ENCODE measurements at places on chromosomes 12 and 14.

- DNase-seq = peak; percentile 52
Observed at GRCh38 chr14:70642303-70643235, 853 bp downstream of the TTC9 start.

DNA sequence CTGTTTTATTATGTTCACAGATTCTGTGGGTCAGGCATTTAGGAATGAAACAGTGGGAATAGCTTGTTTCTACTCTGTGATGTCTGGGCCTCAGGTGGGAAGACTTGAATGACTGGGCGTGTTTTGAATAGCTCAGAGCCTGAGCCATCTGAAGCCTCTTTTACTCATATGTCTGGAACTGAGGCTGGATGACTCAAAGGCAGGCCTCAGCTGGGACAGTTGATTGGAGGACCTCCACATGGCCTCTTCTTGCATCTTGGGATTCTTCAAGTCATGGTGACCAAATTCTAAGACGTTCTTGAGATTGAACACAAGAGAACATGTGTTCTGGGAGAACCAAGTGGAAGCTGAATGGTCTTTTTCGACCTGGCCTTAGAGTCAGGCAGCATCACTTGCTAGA is 45.8 kb upstream of the TBX3 start:
- DNase-seq = no peak

DNA sequence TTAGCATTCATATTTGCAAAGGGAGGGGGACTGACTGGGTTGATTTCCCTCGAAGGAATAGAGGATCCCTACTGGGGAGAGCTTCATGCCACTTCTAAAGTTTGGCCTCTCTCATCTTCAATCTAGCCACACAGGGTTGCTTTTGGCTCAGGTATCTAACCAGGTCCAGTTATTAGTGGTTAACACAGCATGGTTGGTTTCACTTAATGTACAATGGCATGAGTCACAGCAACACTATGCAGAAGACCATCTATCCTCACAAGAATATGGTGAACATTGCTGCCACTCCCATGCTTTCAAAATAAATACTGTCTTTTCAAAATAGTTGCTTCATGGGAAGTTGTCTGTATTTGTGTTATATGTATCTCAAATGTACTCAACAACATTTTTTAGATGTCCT is 6.6 kb upstream of the RAB3IP start:
- no peak for DNase-seq

DNA sequence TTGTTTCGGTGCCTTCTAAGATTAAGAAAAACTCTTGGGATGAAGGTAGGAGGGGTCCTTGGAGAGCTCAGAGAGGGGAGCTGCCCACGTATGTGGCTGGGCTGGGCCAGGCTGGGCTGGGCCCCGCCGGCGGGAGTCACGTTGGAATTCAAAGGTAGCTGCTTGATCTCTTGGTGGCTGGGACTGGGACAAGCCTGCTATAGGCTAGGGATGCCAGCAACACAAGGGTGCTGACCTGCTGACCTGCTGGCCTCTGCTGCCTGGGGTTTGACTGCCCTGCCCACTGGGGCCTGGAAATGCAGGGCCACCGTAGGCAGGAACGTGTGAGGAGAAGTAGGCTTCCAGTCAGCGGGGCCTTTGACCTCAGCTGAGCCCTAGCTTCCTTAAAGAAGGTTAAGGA is 52.8 kb upstream of the GTF2A1 start:
- no peak for DNase-seq

- DNase-seq = no peak
Observed at GRCh38 chr12:74552201-74552600, 14.6 kb downstream of the ATXN7L3B start.

DNA sequence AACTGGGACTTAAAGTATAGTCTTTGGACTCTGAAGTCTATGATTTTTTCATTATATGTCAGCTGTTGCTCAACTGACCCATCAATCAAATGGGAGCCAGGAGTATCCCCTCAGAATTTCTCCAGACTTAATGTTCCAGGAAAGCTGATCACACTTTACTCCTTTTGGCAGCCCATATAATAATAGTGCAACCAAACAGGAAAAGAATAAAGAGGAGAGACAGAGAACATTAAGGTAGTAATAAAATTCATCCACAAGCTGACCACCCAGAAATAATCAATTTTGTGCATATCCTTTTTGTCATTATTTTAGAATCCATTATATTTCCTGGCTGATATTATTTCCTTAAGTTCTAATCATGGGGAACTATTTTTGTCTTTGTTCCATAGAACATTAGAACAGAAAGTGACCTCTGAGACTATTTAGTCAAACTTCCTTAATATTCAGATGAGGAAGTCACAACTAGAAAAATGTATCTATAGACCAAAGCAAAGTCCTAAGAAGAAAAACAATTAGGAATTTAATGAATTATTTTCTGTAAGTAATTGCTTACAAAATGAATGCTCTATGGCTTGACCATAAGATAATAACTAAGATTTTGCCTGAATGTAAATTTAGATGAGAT is 238.1 kb upstream of the SEL1L start:
- no peak for DNase-seq

Data from NCI-H1105 treated with DMSO at 0.1 percent for 48 hours (cell line).